ENCODE measurements at places on chromosomes 1 and 21.

DNA sequence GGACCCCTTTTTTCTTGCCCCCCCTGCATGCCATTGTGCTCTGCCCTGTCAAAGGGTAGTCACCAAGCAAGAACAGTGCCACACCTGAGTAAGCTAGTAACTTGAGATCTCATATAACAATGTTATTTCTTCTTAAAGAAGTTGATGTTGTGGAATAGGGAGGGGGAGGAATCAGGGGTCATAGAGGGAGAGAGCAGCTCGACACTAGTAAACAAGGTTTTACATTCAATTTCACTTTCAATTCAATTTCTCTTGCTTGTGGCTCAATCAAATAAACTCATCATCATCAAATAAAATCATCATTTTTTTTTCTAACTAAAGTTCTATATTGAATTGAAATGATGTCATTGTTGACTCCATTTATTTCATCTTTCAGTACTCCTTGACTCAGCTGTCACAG is 106.4 kb downstream of the CRB1 start:
- DNase-seq = no peak

- DNase-seq = no peak
These were observed 39.4 kb upstream of the NGF start for GRCh38 chr1:115377411-115377810.

DNA sequence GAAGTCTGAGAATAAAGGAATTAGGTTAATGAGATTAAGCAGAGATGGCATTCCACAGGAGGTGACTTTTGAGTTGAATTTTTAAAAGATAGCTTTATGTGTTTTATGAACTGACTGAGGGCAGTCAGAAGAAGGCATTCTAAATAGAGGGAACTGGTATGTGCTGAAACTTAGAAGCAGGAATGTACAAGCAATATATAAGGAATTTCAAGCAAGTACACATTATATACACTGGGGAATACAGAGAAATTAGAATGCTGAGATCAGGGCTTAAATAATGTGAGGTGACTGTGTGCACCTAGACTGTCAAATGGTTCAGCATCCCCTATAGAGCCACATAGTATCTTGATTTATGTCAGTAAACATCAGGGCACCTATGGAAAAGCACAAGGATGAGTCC is 19.3 kb downstream of the WNT2B start:
- no peak for DNase-seq

DNA sequence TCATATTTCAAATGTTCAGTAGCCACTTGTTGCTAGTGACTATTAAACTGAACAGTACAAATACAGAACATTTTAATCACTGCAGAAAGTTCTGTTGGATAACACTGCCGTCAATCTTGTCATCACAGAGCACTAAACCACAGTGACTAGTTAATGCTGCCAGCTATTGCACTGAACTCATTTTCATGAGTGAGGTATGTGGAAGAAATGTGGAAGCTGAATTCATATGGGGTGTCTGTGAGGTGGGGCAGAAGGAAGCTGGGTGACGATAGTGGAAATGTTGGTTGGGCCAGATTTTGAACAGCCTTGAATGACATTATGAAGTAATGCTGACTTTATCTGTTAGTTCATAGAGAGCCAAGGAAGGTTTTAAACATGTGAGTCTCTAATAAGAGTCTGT is 49.6 kb downstream of the OSBPL9 start:
- DNase-seq = no peak

DNA sequence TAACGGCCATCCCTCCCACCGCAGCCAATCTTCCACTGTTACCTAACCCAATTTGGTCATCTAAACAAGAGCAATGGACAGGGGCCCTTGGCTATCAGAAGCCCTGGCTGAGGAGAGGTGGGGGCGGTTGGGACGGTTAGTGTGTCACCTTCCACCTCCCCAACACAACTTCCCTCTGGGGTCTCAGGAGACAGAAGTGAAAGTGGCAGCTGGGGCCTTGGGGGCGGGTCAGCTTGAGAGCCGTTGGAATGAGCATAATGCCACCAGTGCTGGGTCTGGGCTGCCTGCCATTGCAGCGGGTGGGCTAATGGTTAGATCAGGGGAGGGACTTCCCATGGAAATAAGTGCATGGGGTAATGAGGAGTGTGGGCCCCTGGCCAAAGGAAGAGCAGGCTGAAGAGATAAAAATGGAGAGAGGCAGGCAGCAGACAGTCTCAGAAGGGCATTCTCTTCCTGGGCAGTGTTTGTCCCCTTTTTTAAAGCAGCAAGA is 7.9 kb downstream of the MEF2D start:
- DNase-seq = no peak

GRCh38 chr1:89538361-89538760 is 13.7 kb downstream of the LRRC8B start:
- DNase-seq = no peak

DNA sequence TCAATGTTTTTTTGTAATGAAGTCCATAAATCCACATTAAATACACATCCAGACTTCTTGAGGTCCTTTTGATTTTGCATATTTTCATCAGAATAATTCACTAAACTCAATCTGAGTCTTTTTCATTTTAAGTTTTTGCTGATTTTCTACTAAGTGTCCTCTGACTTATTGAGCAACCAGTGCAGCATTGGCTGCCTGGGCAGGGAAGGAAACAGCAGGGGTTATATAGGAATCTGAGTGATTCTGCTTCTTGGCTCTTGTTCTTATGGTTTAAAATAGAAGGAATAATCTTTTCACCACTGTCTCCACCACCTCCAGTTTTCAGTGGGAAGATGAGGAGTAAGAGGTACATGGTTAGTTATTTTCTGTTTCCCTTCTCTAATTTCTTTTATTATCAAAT is 88.4 kb downstream of the ST6GALNAC5 start:
- no peak for DNase-seq

DNA sequence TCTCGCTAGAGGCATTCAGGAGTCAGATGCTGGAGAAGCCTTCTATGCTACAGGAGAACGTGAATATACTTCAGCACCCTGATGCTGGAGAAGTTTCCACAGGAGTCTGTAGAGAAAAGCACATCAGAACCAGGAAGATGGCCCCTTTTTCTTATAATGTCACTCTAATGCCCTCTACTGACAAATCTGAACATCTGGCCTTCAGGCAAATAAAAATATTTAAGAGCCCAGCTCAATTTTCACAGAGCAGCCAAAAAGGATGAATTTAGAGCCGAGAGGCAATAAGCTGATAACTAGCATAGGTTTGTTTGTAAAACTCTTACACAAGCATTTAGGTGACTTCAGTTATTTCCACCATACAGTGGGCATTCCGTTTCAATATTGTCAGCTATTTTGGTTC is 3.8 kb upstream of the RRP15 start:
- DNase-seq = no peak

GRCh38 chr1:66613187-66613586 is 79.2 kb downstream of the SGIP1 start:
- no peak for DNase-seq

GRCh38 chr21:40433538-40433937 is 413.4 kb downstream of the DSCAM start:
- no peak for DNase-seq

DNA sequence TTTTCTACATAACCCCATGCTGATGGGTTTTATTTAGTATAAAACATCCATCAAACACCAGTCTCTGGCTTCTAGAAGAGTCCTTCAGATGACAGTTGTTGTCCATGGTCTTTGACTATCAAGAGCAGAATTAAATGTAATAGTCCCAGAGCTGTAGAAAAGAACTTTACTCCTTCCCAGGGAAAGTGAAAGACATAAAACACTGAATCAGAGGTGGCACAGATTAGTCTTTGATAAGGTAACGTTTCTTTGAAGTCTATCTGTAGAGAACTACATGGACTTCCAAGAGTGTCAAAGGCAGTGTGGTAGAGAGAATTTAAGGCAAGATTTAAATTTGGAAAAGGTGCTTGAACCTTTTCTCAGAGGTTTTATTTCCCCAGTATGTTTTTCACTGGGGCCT is 21.9 kb downstream of the SYNC start:
- DNase-seq = no peak

DNA sequence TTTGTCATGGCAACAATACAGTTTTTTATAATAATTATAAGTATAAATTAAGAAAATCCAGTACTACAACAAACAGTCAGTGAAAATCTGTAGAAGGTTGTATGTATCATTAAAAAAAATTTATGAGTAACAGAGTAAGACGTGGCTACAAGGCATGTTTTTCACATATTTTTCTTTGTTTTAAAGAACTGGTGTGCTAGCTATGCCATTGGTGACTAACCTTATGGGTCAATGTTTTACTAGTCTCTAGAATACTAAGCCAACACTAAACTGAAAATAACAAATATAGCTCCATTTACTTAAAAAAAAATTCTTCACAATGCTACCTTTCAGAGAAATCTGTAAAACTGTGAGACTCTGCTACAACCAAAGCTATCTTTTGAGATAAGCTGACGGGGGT is 261.5 kb downstream of the ADGRL2 start:
- DNase-seq = no peak

- DNase-seq = peak; percentile 57
These were observed 102.2 kb downstream of the CASZ1 start for GRCh38 chr1:10694274-10694632.
